NCI-H460 (cell line): ENCODE measurements at places on chromosomes 11 and 22. TPM values are rescaled to one million over a fixed set of nuclear protein-coding genes. Genes with fewer than 3 reads are reported as not detected.

The CABP7 gene
- not detected in 2 replicates for total RNA-seq

The PAMR1 gene
- total RNA-seq = not detected in 2 replicates

The NCR3LG1 gene
- total RNA-seq = 9.8 and 11.6 TPM in 2 replicates

The TUB gene
- total RNA-seq = 5.0 and 5.7 TPM in 2 replicates

The CD82 gene
- total RNA-seq = 0.17 and 0.52 TPM in 2 replicates

The UBASH3B gene
- 10.1 and 10.4 TPM in 2 replicates for total RNA-seq

The MMP3 gene
- total RNA-seq = not detected in 2 replicates

The C11orf65 gene
- total RNA-seq = 1.4 TPM in 2 replicates

The DDI1 gene
- total RNA-seq = not detected in 2 replicates

The CASP5 gene
- 0.10 and 0.55 TPM in 2 replicates for total RNA-seq

The TCN2 gene
- 2.1 and 3.0 TPM in 2 replicates for total RNA-seq

The LRRC55 gene
- not detected in 2 replicates for total RNA-seq

The RFPL2 gene
- total RNA-seq = 0.30 and 0.63 TPM in 2 replicates

The HDAC10 gene
- total RNA-seq = 13.9 and 14.4 TPM in 2 replicates

- no peak for DNase-seq
These were observed 40.0 kb downstream of the DDI1 start for GRCh38 chr11:104076455-104076854.

GRCh38 chr11:116731097-116731761 lies 41.6 kb downstream of the BUD13 start:
- no peak for DNase-seq

- DNase-seq = no peak
These were observed 8.7 kb downstream of the MS4A2 start for GRCh38 chr11:60097189-60097588.

DNA sequence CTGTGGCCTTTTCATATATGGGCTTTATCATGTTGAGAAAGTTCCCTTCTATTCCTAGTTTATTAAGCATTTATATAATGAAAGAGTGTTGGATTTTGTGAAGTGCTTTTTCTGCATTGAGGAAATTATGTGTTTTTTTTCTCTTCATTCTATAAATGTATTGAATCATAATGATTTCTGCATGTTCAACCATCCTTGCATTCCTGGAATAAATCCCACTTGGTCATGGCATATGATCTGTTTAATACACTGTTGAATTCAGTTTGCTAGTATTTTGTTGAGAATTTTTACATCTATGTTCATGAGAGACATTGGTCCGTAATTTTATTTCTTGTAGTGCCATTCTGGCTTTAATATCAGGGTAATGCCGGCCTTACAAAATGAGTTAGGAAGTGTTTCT lies 25.8 kb downstream of the PIM3 start:
- no peak for DNase-seq

DNA sequence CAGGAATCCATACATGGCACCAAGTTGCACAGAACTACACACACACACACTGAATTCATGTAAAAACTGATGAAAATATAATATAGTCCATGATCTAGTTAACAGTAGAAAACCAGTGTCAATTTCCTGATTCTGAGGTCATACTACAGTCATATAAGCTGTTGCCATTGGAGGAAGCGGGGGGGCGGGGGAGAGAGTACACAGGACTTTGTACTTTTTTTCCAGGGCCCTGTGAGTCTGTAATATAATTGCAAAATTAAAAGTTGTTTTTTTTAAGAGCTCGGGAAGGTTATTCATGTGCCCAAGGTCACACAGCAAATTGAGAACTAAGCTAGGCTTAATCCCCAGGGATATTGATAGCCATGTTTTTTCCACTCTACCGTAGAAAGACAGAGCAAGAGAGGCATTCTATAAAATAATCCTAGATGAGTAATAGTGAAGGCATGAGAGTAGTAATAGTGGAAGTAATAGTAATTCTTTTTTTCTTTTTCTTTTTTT lies 312.3 kb downstream of the MN1 start:
- DNase-seq = no peak

DNA sequence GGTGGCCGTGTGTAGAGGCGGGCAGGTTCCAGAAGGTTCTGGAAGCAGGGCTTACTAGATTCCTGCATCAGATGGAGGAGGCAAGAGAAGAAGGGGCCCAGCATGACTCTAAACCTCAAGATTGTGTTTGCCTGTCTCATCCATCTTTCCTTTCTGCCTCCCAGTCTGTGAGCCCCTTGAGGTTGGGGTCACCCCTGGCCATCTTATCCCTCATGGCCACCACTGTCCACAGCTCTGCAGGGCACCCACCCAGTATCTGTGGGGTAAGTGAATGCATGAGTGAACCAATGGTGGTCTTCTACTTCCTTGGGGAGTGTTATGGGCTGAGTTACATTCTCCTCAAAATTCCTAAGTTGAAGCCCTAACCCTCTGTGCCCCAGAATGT lies 79.3 kb downstream of the MYEOV start:
- no peak for DNase-seq

- DNase-seq = no peak
These were observed 56.2 kb downstream of the OTOG start for GRCh38 chr11:17603056-17603825.

DNA sequence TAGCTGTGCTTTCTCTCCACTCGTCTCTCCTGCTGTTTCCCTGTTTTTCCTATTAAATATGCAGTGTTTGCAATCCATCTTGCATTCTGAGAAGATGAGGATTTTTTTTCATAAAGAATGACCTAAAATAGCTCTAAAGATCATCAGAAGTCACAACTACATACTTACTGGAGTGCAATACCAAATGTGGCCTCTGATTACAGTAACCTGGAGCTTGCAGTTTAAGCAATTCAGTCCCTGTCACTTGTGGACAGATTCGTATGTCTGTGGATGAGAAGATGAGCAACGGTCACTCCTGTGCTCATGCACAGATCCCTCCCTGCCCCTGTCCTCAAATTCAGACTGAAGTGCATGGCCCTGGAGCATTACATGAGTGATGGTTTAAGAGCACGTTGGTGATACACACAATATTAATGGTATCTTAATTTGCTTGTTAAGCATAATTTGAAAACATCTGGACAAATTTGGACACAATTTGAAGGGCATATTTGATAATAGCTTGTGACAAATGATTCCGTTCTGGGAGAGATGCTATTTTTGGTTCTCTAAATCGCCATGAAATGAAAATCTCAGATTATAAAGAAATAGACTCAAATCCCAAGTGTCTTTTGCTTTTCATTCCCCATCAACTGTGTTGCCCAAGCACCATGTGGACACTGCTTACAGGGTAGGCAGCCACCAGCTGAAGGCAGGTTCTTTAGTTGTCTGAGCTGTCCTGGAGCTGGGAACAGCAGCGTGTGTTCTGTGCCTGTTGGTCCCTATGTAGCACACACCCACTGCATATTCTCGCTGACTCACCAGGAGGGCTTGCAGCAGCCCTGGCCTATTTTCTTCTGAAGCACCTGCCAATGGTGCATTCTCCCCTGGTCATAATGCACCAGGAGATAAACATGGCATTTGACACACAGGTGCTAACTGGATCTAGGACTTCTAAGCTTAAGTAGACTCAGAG lies 32.6 kb upstream of the PRAME start:
- no peak for DNase-seq

GRCh38 chr11:106092446-106092845 lies 15.0 kb downstream of the AASDHPPT start:
- no peak for DNase-seq

DNA sequence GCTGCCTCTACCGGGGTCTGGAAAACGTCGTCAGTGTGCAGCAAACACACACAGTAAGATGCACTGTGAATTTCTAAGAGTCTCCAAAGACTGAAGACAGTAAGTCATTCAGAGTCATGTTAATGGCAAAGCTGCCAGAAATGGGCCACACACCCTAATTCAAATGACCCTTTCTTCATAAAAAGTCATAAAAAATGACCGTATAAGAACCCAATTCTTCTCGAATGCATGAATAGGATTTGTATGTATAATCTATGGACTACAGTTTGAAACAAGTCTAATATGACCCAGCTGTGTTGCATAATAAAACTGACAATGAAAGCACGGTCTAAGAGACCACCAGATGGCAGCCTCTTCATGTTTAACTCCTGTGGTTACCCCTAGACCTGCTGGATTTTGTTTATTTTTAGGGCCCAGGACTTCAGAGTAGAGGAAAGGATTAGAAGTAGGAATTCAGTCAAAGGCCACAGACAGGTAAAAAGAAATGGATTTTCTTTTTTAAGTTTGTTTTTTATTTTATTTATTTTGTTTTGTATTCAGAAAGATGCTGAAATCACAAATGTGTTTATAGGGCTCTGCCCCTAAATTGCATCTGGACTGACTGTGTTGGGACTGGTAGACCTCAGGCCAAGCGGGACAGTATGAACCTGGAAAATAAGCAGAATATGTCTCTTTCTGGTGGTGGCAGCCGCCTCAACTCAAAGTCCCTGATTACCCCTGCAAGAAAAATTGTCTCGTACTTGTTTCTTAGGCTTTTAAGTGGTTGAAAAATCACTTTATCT lies 32.1 kb upstream of the SLC5A12 start:
- DNase-seq = peak; percentile 35

DNA sequence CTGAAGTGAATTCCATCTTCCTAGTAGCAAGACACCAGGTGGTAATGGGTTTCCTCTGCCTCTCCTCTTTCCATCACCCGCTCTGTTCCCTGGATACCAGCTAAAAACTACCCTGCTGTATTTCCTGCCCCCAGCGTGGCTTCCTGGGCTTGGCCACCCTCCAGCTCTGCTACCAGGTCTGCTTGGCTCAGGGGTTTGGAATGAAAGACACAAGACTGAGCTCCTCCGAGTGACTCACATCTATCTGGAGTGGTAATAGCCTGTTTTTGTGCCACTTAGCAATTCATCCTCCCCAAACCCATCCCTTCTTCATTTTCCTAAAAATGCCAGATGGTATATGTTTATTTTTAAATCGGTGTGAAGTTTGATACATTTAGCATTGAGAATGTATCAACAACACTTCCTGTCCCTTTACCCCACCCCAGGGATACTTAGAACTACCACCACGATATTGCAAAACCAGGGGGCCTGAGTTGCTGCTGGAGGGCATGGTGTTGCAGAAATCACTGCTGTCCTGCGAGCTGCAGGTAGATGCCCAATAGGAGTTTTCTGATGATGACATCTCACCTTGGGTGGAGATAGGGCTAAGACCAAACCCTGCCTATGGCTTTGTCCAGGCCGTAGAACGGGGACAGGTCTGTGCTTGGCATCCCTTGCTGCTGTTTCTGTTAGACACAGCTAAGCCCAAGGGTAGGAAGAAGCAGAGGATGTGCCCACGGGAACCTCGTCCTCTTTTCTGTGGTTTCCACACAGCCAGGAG lies 7.5 kb upstream of the MICAL3 start:
- no peak for DNase-seq

DNA sequence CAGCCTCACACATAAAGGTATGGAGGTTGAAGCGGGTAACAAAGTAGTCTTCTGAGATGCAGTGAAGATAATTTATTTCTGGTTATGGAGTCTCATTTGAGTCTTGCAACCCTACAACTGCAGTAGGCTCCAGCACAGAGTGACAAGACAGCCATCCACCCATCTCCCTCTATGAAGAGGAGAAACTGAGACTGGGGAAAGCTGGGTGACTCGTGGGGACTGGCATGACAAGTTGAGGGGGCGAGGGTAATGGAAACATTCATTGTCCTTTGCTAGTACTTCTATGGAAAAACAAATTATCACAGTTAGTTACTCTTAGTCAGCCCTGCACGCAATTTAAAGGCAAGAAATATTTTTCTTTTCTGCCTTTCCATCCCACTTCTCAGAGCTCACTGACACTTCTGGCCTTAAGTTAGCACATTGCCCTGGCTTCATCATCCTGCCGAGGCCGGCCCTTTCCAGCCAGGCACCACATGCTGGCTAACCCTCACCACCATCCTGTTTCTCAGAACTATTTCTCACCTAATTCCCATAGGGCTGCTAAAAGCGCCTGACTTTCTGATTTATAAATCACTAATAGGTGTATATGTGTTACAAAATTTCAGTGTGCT lies 361.1 kb downstream of the ETS1 start:
- no peak for DNase-seq

GRCh38 chr11:12581923-12582322 lies 92.3 kb upstream of the TEAD1 start:
- DNase-seq = no peak

- no peak for DNase-seq
These were observed 188.7 kb downstream of the ETS1 start for GRCh38 chr11:128398517-128399250.

DNA sequence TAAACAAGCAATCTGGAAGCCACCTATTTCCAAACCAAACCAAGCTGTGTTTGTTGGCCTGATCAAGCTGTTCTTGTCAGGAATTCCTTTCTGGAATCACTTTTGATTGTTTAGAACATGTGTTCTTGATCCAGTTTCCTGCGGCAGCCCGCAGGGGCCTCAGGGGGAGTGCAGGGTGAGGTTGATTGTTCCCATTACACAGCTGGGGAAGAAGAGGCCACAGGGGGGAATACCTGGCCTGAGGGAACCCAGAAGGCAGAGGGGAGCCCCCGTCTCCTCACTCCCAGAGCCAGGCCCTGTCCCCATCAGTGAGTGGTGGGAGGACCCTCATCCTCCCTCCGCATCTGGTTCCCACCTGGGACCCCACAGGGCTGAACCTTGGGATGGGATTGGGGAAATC lies 4.2 kb downstream of the MRGPRD start:
- DNase-seq = no peak

DNA sequence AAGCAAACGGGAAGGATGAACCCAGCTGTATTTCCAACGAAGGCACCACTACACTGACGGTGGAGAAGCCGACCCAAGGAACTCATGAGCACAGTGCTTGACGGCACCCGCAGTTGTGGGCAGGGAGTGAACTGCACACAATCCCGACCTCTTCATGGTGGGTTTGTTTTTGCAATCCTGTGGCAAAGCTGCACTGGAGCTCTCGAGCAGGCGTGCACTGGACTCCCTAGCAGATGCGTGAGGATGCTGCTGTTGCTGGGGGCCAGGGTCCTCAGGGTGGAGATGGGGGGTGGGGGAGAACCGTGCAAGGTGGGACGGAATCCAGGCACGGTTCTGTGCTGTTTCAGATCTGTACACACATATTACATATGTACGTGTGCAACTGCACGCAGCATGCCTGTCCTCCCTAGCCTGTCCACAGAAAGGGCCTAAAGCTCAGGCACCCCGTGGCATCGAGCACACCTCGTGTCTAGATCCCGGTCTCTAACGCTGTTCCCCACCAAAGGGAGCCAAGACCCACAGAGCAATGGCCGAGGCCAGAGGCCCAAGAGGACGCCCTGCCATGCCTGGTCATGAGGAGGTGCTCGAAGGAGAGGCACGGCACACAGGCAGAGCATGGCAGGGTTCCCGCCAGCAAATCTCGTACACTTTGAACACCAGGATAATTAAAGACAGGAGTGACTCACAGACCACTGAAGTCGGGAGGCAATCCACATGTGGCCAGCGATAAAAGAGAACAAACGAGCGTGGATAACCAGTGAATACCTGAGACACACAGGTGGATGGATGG lies 17.6 kb downstream of the ALG12 start:
- no peak for DNase-seq

- no peak for DNase-seq
These were observed 15.9 kb downstream of the MED15 start for GRCh38 chr22:20523086-20523983.
